Activated CD4-positive, alpha-beta T cell treated with anti-CD3 and anti-CD28 coated beads, Interleukin-2, amount 50 U/mL, for 48 hours (primary cell): ENCODE measurements at places on chromosomes 16 and 17.

DNA sequence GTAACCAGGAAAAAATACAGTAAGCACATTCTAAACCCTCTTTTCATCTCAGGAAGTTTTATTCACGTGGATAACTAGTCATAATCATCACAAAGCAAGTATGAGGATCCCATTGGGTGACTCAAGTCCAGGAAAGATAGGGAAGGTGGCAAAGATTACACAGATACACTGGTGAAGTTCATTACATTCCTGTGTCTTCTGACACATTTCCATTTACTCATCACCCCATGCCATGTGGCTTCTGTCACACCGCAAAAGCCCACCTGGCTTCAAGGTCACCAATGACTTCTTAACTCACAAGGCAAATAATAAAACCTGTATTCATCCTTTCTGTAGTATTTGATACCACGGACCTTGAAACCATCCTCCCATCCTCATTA is 17.0 kb downstream of the HS3ST3A1 start:
- no peak for DNase-seq

- no peak for DNase-seq
Measured at GRCh38 chr16:49484451-49484849, 110.8 kb downstream of the C16orf78 start.

DNA sequence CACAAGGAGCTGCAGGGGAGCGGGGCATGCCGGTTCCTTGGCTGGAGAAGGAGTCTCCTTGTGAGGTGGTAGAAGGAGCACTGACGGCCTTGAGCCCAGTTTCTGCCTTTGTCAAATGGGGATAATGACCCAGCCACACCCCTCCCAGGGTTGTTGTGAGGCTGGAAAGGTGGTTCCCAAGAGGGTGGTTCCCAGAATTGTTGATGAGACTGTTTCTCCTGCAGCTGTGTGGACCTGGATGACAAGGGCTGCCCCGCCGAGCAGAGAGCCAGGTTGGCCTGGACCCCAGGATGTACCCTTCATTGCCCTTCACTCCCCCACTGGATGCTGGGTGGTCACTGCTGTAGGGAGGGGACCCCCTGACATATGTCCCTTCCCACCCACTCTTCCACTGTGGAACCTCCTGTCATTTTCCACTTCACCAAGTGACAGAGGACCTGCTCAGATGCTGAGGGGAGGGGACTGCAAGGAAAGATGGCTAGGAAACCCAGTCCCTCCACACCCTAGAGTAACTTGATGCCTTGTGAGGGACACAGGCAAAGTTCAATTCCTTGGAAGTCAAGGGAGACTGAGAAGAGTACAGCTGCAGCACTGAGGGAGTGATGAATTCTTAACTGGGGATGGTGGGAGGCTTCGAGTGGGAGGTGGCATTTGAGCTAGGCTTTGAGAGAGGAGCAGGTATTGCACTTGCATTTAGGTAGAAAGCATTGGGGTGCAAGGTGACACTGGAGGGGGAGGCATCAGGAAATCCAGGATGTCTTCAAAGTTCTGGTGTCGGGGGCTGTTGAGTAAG is 10.6 kb downstream of the MIEN1 start:
- no peak for DNase-seq

DNA sequence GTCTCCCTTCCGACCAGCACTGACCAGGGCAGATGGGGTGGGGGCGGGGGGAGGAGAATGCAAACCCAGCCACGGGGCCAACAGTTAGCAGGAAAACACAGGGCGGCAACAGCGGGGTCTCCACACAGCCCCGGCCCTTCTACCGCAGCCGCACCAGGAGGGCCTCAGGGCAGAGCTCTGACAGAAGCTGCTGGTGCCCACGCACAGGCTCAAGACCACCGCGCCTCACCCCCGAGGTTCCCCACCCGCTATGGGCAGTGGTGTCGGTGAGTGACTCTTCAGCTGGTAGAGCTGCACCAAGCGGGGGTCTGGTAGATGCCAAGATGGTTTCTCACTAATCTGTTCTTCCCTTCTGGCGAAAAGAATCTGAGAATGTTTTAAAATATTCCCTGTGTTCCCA is 16.1 kb downstream of the HAGH start:
- DNase-seq, result no peak

DNA sequence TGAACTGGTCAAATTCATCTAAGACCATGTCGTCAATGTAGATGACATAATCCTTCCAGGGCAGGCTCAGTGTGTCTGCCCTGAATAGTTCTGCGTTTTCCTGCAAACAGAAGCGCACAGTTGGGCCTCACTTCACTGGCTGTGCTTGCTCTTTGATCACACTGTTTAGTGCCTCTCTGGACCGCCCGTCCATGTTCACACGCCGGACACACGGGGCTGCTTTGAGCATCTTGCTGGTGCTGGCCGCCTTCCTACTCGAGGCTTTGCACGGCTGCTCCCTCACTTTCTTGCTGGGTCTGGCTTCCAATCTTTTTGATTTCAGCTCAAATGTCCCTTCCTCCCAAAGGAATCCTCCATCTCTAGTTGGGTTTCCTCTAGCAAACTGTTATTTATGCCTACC is 37.4 kb downstream of the DNAH17 start:
- no peak for DNase-seq

DNA sequence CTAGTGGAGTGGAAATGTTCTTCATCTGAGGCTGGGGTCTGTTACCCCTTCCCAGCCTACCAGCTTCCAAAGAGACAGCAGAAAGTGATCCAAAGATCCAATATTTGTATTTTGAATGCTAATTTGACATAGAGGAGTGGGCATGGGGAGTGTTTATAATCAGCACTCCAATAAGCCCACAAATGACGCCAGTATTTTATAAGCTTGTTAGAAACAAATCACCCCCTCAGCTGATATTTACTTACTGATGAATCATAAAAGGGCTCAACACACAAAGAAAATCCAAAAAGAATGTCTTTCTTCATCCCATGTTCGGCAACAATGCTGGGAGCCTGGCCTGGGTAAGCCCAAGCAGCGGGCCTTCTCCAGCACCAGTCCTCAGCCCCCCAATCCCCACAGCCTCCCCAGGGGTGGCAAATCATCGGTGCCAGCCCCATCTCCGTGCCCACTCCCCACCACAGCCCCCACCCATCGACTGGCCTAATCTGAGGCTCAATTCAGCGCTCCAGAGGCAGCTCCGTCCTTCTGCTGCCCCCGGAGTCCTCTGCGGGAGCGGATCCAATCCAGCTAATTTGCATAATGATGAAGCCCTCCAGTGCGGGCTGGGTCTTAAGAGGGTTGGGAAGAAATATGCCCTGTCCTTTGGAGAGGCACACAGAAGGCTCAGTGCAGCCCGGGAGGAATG is 169.5 kb downstream of the C16orf78 start:
- DNase-seq, result no peak

DNA sequence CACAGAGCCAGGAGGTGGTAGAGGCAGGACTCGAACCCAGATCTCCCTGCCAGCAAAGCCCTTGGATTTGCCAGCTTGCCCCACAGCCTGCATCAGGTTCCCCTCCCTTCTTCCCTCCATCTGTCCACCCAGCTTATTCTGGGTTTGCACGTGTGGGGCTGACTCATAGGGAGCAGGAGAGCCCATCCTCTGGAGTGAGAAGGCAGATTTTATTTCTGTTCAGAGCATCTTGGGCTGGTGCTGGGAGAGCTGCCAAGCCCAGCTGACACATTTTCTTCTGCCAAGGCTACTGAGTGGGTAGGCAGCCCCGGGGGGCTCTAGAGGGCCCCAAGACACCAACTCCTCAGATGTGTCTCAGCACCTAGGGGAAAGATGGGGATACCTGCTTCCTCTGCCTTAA is 106.3 kb upstream of the CRHR1 start:
- no peak for DNase-seq

DNA sequence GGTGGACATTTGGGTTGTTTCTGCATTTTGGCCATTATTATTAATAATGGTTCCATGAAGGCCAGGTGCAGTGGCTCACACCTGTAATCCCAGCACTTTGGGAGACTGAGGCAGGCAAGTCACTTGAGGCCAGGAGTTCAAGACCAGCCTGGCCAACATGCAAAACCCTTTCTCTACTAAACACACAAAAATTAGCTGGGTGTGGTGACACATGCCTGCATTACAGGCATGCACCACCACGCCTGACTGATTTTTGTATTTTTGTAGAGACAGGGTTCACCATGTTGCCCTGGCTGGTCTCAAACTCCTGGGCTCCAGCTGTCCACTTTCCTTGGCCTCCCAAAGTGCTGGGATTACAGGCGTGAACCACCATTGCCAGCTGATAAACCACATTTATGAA is 58.5 kb downstream of the TNFRSF13B start:
- DNase-seq, result no peak

GRCh38 chr16:85177448-85177846 is 65.2 kb upstream of the CIBAR2 start:
- no peak for DNase-seq

DNA sequence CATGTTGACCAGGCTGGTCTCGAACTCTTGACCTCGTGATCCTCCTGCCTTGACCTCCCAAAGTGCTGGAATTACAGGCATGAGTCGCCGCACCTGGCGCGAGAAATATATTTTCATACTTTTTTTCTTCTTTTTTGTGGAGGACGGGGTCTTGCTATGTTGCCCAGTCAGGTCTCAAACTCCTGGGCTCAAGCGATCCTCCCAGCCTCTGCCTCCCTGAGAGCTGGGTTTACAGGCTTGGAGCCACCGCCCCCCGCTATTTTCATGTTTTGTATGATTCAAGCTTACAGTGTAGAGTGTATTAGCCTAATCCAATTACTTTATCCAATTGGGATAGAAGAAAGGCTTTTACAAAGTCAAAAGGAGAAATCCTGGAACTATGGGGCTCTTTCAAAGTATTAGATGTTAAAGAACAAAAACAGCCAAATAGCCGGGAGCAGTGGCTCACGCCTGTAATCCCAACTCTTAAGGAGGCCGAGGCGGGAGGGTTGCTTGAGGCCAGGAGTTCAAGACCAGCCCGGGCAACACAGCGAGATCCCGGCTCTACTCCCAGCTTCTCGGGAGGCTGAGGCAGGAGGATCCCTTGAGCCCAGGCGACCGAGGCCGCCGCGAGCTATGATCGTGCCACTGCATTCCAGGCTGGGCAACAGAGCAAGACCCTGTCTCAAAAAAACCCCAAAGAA is 1.4 kb upstream of the MAP1LC3B start:
- no peak for DNase-seq

DNA sequence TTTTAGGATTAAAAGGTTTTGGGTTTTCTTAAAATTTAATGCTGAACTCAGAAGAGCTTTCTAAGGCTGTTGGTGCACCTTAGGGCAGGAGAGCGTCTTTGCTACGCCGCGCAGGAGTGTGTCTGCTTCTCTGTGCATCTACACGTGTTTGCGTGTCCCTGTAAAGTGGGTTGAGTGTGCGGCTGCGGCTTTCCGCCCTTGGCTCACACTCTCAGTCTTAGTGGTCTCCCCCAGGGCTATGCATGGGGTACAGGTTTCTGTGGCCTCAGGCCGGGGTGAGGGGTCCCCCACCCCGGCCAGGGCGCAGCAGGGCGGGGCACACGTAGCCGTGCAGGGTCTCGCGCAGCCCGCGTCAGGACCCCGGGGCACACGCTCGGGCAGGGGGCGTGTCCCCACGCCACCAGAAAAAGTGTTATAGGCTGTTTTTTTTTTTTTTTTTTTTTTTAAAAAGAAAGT is 727 bp upstream of the TENT4B start:
- peak; percentile 75 for DNase-seq

DNA sequence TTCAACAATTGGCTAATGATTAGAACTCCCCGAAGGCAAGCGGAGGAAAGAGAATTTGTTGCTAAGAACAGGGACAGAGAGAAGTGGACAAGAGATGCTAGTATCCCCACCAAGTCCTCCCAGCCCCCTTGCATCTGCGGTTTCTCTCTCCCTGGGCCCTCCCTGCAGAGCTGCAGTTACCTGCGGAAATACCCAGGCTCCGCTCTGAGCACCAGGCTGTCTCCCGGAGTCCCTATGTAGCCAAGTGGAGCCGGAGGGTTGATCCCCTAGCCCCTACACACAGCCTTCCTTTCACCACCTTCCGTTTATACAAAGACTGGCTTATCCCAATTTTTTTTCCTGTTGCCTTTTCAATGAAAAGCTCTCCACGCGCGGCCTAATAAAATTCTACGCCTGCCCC is 834.4 kb downstream of the KCNJ2 start:
- no peak for DNase-seq

DNA sequence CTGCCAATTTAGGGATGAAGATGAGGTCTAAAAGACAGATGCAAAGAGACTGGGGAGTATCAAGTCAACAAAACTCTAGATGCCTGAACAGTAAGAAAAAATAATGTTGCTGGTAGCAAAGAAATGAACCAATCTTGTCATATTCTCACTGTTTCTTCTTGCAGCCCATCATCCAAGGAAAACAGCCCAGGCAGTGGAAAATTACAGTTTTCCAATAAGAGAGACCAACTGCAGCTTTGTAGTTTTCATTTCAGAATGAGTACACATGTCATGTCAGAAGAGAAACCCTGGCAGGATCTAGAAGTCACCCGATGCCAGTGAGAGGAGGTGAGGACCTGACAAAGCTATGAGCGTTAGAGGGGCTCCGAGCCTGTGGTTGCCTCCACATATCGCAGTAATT is 500.4 kb upstream of the PSMD7 start:
- no peak for DNase-seq

GRCh38 chr17:395179-395578 is 42.6 kb upstream of the RPH3AL start:
- DNase-seq, result no peak

DNA sequence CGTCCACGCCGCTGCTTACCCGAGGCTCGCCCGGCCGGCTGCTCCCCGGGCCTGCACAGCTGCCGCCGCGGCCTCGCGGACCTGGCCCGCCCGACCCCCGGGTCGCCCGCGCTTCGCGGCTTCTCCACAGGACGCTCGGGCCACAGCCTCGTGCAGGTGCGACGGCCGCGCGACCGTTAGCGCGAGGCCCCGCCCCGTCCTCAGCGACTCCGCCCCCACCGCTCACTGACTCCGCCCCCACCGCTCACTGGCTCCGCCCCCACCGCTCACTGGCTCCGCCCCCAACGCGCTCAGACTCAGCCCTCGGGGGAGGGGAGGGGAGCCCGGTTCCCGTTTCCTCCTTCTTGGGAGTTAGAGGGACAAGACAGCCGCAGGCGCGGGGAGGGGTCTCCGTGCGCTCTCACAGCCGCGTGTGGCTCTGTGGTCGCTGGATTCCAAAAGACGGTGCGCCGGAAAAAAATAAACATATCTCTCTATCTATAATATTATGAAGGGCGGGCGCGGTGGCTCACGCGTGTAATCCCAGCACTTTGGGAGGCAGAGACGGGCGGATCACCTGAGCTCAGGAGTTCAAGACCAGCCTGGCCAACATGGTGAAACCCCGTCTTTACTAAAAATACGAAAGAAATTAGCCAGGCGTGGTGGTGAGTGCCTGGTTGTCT is at the start of gene MEIOB:
Gene MEIOB, minus strand, starts transcription at position 191 of the 662 bp plus-strand sequence. CDS start 3,989 bp downstream, outside the sequence.
- no peak for DNase-seq

DNA sequence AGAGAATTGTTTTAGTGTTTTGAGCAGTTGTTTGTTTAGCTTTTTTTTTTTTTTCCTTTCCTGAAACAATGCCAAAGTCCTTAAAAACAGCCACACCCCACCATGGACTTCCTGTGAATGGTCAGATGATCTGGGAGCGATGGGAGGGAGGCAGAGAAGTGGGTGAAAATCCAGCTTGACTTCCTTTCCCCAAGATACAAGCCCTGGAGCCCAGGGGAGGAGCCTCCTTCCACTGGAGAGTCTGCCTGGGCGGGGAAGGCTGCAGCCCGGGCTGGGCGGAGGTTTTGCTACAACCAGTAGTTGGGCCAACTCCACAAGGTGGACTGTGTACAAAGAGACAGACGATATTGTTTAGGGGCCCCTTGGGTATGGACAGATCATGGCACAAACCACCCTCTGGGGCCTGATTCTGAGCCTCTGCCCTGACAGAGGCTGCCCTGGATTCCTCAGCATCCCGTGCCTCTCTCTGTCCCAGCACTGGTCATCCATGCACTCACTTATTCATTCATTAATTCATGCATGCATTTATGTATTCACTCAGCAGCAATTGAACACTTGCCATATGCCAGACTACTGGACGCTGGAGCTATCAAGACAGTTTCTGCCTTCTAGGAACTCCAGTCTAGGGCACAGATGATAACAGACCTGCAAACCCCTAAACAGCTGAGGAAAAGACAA is 29.8 kb downstream of the WSB1 start:
- DNase-seq, result no peak
